Hair follicular keratinocyte (primary cell): ENCODE measurements at places on chromosomes 4 and X. TPM values are rescaled to one million over a fixed set of nuclear protein-coding genes. Genes with fewer than 3 reads are reported as not detected.

Gene NPFFR2
- not detected in 2 replicates for total RNA-seq

Gene CXCR3
- not detected in 2 replicates for total RNA-seq

Gene CRLF2
- total RNA-seq: not detected in 2 replicates

Gene RAB41
- not detected in 2 replicates for total RNA-seq

Gene AFM
- total RNA-seq: not detected in 2 replicates

Gene NAP1L2
- total RNA-seq: 1.1 and 1.7 TPM in 2 replicates
